RWPE2 (cell line): ENCODE measurements at places on chromosomes 1 and 21.
A peak's percentile ranks its signal among the peaks of the same experiment; 100 is the strongest.

GRCh38 chr1:226223157-226223785 is at the start of gene MIXL1:
Gene MIXL1, plus strand, starts transcription at chr1:226223664. Its CDS starts 18 bp downstream, at chr1:226223682.
- H3K27ac ChIP-seq, result no peak within 1 kb of the TSS
- no peaks in the 10 kb centered on the region for H3K27me3 ChIP-seq
- no peaks in the 10 kb centered on the region for H3K4me1 ChIP-seq
- DNase-seq, result no peak

DNA sequence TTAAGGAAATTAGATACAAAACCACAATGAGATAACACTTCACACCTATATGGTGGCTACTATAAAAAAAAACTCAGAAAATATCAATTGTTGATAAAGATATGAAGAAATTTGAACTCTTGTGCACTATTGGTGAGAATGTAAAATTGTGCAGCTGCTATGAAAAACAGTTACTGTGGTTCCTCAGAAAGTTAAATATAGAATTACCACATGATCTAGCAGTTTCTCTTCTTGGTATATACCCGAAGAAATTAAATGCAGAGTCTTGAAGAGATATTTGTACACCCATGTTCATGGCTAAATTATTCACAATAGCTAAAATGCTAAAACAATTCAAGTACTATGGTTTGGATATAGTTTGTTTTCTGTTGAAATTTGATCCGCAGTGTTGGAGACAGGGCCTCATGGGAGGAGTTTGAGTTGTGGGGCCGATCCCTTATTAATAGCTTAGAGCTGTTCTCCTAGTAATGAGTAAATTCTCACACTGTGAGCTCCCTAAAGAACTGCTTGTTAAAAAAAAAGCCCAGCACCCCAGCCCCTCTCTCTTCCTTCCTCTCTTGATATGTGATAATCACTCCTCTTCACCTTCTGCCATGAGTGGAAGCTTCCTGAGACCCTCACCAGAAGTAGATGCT is 1412.1 kb downstream of the PLA2G4A start:
- H3K36me3 ChIP-seq, result no peaks in the 10 kb centered on the region
- DNase-seq, result no peak
- H3K4me3 ChIP-seq, result no peak overlapping the region
- H3K27me3 ChIP-seq, result no peaks in the 10 kb centered on the region
- H3K27ac ChIP-seq, result no peak overlapping the region

DNA sequence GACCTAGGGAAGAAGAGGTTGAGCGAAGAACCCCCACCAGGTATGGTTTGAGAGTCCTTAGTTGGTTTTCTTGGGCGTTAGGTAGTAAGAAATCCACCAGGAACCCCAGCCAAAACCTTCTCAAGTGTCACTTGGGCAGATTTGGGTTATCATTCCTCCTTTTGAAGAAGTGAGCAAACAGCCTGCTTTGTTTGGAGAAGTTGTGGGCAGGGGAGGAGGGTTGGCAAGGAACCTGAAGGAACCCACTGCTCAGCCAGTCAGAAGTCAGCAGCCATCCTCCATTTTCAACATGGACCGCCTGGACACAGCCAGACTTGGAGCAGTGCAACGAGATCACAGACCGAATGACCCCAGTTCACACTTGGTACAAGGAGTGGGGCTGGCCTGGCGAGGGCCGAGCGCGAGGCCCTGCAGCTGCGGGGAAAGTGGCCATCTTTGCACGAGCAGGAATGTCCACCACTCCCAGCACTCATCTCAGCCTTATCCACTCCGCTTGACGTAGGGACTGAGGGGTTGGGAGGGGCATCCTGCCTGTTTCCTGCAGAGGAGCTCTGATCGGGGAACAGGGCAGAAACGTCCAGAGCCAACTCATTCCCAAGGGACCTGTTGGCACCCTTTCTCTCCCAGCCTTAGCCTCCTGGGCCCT is 7.2 kb downstream of the ADPRS start:
- no peak overlapping the region for H3K27ac ChIP-seq
- no peak overlapping the region for H3K4me3 ChIP-seq
- H3K36me3 ChIP-seq, result peaks cover 39% of the 10 kb centered on the region
- H3K27me3 ChIP-seq, result no peaks in the 10 kb centered on the region

GRCh38 chr21:35332841-35333426 is 283.8 kb upstream of the RUNX1 start:
- no peak overlapping the region for H3K4me3 ChIP-seq
- no peaks in the 10 kb centered on the region for H3K4me1 ChIP-seq
- no peaks in the 10 kb centered on the region for H3K27me3 ChIP-seq
- no peak overlapping the region for H3K27ac ChIP-seq

- H3K36me3 ChIP-seq, result no peaks in the 10 kb centered on the region
- H3K4me3 ChIP-seq, result no peak overlapping the region
- H3K4me1 ChIP-seq, result peaks cover 11% of the 10 kb centered on the region
- H3K27ac ChIP-seq, result peak overlapping the region; percentile 75
Observed at GRCh38 chr1:47568763-47569162, 130.9 kb downstream of the FOXD2 start.

- no peak overlapping the region for H3K4me3 ChIP-seq
- H3K27me3 ChIP-seq, result no peaks in the 10 kb centered on the region
- no peaks in the 10 kb centered on the region for H3K36me3 ChIP-seq
- no peak overlapping the region for H3K27ac ChIP-seq
- no peaks in the 10 kb centered on the region for H3K4me1 ChIP-seq
Observed at GRCh38 chr1:116164150-116164549, 53.0 kb downstream of the MAB21L3 start.

DNA sequence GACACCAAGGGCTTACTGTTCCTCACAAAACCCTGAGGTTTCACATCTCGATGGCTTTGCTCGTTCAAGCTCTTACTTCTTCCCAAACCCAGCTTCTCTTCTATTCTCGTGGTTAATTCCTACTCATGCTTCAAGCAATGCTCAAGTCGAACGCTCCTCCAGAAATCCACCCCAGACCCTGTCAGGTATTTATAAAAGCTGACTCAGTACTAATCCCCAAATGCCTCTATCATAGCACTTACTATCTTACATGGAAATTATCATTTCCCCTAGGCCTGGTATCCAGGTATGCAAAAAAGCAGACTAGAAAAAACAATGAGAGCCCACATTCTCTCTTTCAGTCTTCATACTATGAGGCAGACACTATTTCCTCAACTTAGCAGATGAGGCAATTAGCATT is 6.3 kb downstream of the EBNA1BP2 start:
- H3K36me3 ChIP-seq, result peaks cover 82% of the 10 kb centered on the region
- H3K27me3 ChIP-seq, result no peaks in the 10 kb centered on the region
- H3K27ac ChIP-seq, result no peak overlapping the region
- DNase-seq, result no peak
- H3K4me3 ChIP-seq, result no peak overlapping the region

DNA sequence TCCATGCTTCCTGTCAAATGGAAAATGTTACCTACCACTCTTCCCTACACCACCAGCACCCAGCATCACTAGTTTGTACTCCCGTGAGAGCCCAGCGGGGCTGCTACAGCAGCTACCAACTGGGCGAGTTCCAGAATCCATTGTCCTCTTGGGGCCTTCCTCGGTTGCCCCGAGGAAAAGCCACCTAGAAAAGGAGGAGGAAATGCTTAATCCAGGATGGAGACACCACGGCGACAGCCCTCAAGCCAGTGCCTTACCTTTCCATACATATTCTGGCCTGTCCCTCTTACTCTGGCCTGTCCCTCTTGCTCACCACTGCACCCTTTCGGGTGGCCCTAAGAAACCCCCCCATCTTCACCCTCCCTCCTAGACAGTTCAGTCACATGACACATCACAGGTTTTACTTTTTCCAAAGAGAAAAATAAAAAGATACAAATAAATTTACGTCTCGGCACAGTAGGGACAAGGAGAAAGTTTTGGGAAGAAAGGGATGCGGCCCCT is 478 bp downstream of the RIT1 start:
- H3K27ac ChIP-seq, result peak overlapping the region; percentile 73
- H3K36me3 ChIP-seq, result peaks cover 85% of the 10 kb centered on the region
- H3K4me1 ChIP-seq, result peaks cover 8% of the 10 kb centered on the region
- DNase-seq, result no peak

DNA sequence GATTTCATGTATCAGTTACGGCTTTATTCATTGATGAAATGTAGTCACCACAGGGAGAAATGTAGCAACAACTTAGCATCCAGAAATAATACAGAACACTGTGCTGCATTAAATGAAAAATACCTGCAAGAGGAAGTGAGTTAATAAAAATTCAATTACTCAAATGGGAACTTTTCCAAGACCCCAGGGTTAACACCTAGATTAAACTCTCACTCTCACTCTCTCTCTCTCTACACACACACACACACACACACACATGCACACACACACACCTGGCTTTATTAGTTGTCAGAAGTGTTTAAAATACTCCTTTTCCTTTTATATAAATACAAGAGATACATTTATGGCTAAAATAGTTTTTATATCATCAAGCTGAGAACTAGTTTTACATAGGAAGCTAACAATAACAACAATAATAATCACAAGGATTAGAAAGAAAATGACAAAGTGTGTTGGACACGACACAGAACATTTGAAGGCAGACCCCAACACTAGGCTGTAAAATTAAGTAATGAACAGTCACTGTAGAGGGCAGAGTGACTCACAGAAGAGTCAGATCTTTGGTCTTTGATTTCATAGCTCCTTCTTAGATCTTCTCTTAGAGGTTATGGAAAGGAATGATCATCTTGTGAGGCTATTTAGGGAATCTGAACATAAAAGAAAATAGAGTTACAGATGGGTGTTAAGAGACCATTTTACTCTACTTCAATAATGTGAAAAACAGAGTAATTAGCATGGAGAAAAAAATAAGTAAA is 1266.0 kb upstream of the ADGRL2 start:
- no peak for DNase-seq
- H3K36me3 ChIP-seq, result no peaks in the 10 kb centered on the region
- no peaks in the 10 kb centered on the region for H3K4me1 ChIP-seq
- H3K4me3 ChIP-seq, result no peak overlapping the region

DNA sequence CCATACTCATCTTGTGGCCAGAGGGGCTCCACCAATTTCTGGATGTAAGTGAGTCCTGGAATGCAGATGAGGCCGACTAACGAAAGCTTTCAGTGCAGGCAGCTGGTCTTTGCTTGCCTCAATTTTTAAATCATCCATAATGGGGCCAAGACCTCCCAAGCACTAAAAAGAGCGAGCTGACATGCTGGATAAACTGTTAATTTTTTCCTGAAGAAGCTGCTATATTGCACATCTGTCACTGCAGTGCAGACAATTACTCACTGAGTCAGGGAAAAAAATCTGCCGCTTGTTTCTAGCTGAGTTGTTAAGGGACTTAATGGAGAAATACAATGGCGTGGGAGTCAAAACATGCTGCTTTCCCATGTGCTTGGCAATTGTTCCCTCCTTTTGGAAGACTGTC is 205.5 kb downstream of the GPATCH2 start:
- no peaks in the 10 kb centered on the region for H3K27me3 ChIP-seq
- no peaks in the 10 kb centered on the region for H3K36me3 ChIP-seq
- no peak for DNase-seq
- no peak overlapping the region for H3K4me3 ChIP-seq

DNA sequence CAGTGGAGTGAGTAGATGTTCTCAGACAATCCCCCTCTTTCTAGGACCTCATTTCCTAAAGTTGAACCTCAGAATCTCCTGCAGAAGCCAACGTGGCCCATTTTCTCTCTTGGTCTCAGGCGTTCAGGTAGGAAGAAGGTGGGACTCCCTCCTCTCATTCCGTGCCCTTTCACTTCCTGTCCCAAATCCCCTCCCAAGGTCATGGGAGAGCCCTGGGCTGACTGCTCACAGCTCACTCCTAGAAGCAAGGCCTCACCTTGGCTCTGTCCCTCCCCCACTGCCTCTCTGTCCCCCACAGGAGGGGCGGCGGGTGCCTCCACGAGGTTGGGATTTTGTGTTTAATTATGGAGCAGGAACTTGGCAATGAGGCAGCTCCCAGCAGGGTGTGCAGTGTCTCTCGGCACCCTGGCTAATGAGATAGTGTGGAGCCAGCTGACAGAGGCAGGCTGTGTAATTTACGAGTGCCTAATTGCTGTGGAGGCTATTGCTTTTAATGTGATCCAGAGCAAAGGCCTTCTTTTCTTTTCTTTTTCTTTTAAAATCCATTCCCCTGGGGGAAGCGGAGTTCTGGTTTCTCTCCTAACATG is 9.1 kb upstream of the CDK18 start:
- peaks cover 20% of the 10 kb centered on the region for H3K4me1 ChIP-seq
- DNase-seq, result no peak
- H3K27ac ChIP-seq, result no peak overlapping the region
